ENCODE measurements at places on chromosomes 2 and 18.

- DNase-seq, result no peak
Observed at GRCh38 chr2:213016166-213016983, 135.0 kb downstream of the IKZF2 start.

GRCh38 chr2:136703214-136703613 lies 62.1 kb upstream of the THSD7B start:
- no peak for DNase-seq

- no peak for DNase-seq
Observed at GRCh38 chr2:10775021-10775780, 37.4 kb downstream of the PDIA6 start.

DNA sequence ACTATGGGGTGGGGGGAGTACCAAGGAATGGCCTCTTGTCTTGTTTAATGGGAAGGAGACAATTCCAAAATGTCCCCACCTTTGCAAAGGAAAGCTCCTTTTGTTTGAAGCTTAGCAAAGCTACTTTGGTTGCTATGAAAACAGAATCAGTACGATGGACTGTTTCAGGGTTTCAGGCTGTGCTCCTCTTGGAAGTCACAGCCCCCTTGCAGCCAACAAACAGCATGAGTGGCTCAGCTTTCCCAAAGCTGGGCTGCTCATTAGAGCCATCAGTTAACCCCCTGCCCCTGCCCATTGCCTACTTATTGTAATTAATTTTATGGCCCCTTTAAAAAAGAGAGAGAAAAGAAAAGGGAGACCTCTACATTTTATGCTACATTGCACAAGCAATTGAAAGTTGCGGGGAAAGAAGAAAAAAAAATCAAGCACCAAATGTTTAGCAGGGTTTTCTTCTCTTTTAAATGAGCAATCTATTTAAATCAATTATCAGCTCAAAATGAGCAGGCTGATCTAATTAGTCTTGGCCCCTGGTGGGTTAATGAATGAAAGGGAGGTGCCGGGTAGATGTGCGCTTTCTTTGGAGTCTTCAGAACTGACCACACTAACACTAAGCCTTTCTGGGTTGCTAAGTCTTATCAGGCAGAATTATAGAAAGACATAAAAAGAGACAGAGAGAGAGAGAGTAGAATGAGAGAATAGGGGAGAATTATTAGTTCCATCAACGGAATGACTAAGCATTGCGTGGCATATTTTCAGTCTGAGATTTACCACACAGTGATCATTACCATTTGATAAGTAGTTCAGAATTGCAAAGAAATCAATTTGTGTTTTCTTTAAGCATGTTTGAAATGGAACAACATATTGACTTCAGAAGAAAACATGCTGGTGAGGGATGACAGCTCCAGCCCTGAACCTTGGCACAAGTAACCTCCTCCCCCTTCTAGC lies 284.9 kb downstream of the INSIG2 start:
- DNase-seq, result no peak

DNA sequence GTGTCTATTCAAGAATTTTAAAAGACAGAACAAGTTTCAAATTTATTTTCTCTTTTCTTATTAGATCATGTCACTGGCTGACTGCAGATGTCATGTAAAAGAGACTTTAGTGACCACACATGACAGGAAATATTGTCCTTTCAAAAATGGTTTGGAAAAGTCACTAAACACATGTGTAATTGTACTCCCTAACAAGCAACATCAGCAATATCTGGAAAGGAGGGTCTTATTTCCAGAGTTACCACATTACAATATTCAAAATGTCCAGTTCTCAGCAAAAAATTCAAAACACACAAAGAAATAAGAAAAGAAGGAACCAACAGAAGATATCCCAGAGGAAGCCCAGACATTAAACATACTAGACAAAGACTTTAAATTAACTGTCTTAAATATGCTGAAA lies 197.1 kb downstream of the EN1 start:
- DNase-seq, result no peak

DNA sequence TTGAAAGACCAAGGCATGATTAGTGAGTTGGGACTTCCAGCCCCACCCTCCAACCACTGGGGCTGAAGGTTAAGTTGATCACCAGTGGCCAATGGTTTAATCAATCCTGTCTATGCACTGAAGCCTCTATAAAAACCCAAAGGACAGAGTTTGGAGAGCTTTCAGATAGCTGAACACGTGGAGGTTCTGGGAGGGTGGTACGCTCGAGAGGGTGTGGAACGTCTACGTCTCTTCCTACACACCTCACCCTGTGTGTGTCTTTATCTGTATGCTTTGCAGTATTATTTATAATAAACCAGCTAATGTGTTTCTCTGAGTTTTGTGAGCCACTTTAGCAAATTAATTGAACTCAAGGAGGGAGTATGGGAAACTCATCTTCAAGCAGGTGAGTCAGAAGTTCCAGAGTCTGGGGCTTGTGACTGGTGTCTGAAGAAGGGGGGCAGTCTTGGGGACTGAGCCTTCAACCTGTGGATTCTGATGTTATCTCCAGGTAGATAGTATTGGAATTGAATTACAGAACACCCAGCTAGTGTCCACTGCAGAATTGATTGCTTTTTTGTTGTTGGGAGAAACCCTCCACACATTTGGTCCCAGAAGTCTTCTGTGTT lies 20.3 kb downstream of the ACTR3 start:
- DNase-seq, result peak; percentile 61

DNA sequence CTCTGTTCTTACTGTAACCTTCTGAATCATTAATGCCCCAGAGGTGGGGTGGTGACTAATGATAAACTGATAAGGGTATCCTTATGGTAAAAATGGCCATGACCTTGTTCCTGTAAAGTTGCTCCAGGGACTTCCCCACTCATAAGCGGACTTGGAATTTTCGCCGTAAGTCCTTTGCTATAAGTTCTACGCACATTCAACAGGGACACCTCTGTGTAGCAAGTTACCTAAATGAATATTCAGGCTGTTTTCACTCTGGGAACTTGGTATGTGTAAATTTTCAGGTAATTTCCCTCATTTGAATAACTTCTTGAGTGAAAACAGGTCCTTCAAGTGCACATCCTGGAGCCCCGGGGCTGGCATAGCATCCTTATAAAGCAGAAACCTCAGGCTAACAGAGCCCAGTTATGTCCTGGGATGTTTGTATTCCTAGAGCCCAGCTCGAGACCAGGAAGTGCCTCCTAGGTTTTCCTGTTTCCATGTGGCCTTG lies 9.4 kb upstream of the AGFG1 start:
- DNase-seq, result no peak

- DNase-seq, result no peak
Observed at GRCh38 chr2:110735366-110735765, 3.0 kb downstream of the ACOXL start.

DNA sequence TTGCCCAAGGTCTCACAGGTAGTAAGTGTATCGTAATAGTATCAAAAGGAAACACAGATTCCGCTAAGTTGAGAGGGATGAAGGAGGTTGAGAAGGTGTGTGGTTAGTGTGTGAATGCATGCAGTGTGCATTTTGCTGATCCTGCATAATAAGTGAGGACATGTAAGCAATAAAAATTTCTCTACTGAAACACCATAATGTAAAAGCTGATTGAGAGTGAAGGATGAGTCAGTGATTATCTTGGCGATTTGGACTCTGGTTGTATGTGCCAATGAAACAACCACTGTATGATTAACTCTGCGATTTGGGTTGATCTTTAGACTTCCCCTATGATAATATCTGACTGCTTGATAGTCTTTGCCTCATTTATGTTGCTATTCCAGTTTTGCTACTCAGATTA lies 16.7 kb upstream of the ADGRF3 start:
- no peak for DNase-seq

DNA sequence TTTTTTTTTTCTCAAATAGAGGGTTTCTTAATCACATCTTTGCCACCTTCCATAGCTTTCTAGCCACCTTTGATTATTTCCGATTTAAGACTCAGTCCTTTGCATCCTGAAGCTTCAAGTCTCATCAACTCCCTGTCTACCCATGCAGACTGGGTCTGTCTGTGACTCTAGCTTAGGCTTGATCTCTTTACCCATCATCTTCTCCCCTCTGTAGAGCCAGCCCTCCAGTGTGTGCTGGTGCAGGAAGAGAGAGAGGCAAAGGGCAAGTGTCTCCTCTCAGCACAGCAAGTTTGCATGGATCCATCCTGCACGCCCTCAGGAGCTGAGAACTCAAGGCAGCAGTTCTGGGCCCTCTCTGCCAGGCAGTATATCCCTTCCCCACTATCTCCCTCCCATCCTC lies 70.4 kb downstream of the HNRNPLL start:
- no peak for DNase-seq

DNA sequence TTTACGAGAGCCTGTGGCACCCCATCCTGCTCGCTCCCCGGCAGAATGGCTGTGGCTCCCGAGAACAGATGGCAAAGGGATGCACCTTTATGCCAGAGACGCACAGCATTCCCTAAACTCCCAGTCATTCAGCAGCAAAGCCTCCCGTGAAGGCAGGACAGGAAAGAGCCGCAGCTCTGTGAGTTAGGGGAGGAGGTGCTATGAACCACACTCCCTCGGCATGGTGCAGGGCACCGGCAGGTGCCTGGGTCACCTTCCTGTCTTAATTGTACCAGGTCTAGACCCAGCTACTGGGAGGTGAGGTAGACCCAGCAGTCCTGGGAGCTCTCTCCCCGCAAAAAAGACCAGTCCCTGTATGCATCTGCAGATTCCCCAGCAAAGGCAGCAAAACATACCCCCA lies 149.8 kb downstream of the TWIST2 start:
- no peak for DNase-seq

GRCh38 chr2:120330946-120331822 lies 14.8 kb upstream of the INHBB start:
- DNase-seq, result no peak

- no peak for DNase-seq
Observed at GRCh38 chr2:170204298-170204951, 26.5 kb downstream of the MYO3B start.

GRCh38 chr18:53601344-53601743 lies 623.1 kb downstream of the MBD2 start:
- no peak for DNase-seq
